Dermis blood vessel endothelial cell (primary cell): ENCODE measurements at places on chromosomes 5 and 9.

DNA sequence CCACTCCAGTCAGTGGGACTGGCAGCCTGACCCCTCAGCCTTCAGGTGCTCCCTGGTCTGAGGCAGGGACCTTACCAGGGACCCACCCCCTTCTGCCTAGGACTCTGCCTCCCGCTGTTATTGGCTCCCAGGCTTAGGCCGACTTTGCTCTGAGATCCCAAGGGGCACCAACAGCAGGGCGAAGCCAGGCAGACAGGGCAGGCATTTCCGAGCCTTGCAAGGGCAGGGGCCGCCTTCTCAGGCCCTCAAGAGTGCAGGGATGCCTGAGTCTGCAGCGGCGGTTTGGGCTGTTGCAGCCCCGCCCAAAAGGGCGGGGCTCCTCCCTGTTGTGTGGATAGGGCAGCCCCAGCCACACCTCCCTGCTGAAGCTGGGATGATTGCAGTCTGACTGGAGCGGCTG is 644.6 kb downstream of the PRR16 start:
- no peak for DNase-seq

DNA sequence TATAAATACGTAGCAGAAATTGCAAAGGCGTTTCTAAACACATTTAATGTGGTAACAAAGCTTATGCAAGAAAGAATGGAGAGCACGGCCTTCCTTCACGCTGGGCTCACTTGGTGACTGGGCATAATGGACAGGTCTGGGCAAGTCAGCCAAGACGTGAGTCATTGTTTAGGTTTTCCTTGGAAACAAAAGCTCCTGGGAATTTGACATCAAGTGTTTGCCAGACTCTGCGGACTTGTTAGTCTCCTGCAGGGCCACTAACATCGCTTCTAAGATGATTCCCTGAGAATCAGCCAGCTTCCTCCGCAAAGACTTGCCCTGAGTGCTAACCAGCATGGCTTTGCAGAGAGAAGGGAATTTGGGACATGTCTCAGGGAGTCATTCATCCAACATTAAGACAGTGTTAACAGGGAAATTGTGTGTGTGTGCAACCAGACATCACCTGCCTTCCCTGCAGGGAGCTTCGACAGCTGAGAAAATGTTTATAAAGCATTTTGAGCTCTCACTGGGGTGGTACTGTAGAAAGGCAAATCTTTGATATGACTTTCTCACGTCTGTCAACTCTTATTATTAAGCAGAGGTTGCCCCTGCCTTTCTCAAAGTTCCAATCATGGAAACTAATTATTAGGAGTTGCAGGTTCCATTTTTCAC is 182.5 kb downstream of the NTRK2 start:
- peak; percentile 85 for DNase-seq

GRCh38 chr5:1095990-1096363 is 15.9 kb downstream of the SLC12A7 start:
- DNase-seq: no peak

DNA sequence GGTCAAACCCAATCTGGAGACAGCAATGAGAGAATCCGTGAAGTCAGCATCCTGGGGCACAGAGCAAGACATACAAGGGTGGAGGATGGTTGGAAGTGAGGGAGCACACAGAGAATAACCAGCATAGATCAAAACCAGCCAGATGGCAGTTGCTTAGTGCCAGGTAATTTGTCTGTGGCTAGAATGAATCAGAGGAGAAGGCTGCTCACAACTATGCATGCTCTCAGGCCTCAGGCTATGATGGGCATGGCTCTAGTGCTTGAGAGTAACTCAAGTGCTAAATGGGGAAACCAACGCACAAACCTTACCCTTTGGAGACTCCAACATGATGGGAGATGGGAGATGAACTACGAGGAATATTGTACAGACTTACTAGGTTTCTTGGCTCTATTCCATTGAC is 160.8 kb downstream of the DMRT2 start:
- no peak for DNase-seq

DNA sequence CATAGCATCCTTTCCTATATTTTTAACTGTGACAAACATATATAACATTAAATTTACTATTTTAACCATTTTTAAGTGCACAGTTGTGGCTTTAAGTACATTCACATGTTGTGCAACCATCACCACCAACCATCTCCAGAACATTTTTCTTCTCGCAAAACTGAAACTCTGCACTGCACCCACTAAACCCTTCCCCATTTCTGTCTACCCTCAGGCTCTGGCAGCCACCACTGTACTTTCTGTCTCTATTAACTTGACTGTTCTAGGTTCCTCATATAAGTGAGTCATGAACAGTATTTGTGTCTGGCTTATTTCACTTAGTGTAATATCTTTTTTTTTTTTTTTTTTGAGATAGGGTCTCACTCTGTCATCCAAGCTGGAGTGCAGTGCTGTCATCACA is 25.5 kb downstream of the KCNMB1 start:
- no peak for DNase-seq

GRCh38 chr5:179244044-179244443 is 101.2 kb downstream of the ADAMTS2 start:
- DNase-seq: no peak

DNA sequence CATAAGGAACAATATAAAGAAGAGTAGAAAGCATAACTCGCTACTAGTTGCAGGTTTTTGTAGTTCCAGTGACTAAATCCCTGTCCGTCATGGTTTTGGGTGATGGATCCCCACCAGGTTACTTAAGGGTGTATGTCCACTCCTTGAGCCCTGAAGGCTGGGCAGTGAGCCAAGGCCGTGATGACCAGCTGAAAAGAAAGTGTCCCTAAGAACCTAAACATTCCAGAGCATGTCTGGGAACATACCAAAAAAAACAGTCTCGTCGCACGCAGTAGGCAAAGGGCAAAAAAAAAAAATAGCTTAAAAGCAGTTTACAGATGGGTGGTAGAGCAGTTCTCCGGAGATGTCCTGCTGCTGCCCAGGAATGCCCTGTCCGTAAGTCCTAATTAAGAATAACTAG is 21.4 kb upstream of the SNAPC3 start:
- no peak for DNase-seq

DNA sequence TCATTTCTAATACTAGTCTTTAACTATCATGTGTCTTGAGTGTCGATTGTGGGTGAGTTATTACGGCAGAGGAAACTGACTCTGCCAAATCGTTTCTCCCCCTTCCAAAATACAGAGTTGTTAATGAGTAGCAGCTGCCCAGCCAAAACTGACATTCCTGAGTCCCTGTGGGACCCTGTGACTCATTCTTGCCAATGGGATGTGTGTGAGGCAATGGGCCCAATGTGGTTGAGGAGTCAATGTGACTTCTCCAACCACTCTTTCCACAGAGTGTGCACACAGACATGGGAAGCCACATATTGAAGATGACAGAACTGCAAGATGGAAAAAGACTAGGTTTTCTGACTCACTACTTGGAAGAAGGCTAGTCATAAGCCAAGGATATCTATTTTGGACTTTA is 434.7 kb downstream of the DTWD2 start:
- DNase-seq: no peak

GRCh38 chr9:135249711-135250110 is 162.2 kb downstream of the OLFM1 start:
- no peak for DNase-seq

- no peak for DNase-seq
These were observed 1754.0 kb upstream of the ACO1 start for GRCh38 chr9:30630459-30630858.

GRCh38 chr9:31535651-31536050 is 848.8 kb upstream of the ACO1 start:
- no peak for DNase-seq

- DNase-seq: no peak
These were observed 64.7 kb downstream of the BARX1 start for GRCh38 chr9:93890436-93890935.
